Activated CD4-positive, alpha-beta T cell treated with anti-CD3 and anti-CD28 coated beads for 24 hours (primary cell): ENCODE measurements at places on chromosomes 1 and 21.

DNA sequence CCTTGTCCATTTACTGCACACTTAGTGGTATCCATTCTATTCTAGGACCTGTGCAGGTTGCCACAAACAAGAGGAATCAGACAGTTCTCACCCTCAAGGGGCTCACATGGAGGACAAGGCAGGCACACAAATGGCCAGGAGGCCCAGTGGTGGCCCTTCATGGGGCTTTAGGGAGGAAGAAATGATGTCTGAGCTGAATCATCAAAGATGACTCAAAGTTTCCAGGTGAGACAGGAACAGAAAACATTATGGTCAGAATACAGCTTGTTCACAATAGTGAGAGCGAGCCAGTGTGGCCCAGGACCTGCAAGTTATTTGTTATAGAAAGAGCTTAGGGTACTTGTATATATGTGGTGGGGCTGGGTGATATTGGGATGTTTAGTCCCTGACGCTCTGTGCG lies 26.4 kb downstream of the SHISAL2A start:
- no peak for DNase-seq

- DNase-seq: no peak
Observed at GRCh38 chr1:46157916-46158311, 17.0 kb upstream of the TSPAN1 start.

DNA sequence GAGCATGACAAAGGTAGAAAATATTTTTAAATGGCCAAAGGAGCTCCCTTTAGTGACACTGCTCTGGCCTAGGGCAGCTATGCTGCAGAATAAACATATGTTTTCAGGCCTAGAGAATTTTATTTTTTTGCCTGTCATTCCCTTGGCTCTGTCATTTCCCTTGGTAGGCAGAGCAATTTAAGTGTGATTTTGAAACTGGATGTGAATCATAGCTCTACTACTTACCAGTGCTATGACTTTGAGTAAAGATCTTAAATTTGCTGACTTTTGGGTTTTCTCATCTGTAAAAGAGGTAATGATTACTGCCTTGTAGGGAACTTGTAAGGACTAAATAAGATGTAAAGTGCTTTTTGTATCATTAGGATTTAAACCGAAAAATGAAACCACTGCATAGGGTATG lies 189.0 kb upstream of the ZRANB2 start:
- DNase-seq: no peak

GRCh38 chr1:15727424-15727823 lies 8.6 kb upstream of the SLC25A34 start:
- DNase-seq: no peak

DNA sequence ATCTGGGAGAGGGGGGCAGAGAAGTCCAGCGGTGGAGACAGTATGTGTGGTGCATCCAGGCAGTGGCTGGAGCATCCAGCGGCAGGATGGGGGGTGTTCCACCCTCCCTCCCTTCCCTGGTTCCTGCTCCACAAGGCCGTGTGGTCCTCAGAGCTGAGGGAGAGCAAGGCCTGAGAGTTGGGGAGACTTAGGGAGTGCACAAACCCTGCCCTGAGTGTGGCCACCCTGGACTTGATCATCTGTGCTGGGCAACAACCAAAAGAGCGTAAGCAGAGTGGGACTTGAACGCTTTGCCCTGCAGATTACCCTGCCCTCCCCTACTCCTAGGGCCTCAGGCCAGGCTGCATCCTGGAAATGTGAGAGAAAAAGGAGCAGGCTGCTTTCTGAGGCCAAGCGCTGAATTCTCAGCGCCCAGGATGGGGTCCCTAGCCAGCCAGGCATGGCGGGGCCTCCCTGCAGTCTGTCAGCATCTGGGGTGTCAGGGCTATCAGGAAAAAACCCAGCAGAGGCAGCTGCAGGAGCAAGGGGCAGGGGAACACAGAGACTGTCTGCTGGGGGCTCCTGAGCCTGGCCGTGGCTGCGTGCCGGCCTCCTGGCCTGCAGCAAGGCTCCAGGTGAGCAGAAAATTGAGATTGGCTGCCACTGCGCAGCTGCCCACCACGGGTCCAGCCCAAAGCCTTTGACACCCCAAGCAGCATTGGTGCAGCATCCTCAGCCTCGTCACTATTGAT lies 266.2 kb downstream of the NPHP4 start:
- DNase-seq: no peak

GRCh38 chr1:21955058-21955457 lies 17.9 kb upstream of the HSPG2 start:
- DNase-seq: no peak

- no peak for DNase-seq
Observed at GRCh38 chr1:65072845-65073244, 75.2 kb upstream of the AK4 start.

DNA sequence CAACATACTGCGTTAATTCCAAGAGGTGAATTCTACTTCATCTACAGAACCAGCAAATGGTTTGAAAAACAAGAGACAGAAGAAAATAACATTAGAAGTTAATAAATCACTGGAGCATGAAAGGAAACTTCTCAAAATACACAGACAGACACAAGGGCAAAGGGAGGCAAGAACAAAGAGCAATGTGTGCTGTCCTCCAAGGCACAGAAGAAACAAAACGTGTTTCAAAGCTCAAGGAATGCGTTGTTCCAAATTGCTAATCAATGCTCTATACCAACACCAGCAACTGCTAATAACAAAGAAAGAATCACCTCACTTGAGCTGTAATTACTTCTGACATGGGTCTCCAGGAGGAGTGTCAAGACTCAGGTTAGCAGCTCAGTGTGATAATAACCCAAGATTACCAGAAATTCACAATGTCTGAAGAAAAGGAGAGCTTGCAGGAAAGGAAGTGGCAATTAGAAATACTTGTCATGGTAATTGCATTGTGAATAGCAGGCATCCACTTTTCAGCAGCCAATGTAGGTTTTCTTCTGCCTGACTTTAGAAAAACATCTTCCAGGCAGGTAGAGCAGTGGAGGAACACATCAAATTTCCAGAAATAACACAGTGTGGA lies 175.4 kb downstream of the SEC16B start:
- DNase-seq: no peak

DNA sequence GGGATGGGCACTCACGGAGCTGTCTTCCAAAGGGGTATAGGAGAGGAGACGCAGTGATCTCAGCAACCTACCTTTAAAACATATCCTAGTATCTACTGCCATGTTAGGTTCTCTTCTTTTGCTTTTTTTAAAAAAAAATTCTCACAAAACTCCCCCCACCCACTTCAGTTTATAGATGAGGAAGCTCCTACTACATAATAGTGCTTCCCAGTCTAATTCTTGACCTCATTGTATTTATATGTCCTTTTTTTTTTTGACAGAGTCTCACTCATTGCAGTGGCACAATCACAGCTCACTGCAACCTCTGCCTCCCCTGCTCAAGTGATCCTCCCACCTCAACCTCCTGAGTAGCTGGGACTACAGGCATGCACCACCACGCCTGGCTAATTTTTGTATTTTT lies 99.9 kb downstream of the OSBPL9 start:
- no peak for DNase-seq

DNA sequence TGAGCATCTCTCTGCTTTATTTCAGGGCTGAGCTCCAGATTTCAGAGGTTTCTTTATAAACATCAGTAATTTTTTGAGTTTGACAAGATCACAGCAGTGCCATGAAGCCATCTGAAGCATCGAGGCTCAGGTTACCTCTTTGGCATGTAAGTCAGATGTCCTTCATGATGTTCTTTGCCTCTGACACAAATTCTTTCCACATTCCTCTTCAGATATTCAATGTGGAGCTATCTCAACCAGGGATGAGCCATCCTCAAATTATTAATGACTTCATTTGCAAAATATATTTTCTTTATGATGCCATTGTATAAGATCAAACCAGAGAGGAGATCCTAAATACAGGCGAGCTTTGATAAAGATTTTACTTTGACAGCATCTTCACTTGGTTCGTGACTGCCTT lies 256.7 kb downstream of the COL11A1 start:
- no peak for DNase-seq

- DNase-seq: no peak
Observed at GRCh38 chr1:109240158-109241152, 8.9 kb upstream of the CELSR2 start.

GRCh38 chr1:59601041-59601441 lies 213.7 kb upstream of the HOOK1 start:
- DNase-seq: no peak

DNA sequence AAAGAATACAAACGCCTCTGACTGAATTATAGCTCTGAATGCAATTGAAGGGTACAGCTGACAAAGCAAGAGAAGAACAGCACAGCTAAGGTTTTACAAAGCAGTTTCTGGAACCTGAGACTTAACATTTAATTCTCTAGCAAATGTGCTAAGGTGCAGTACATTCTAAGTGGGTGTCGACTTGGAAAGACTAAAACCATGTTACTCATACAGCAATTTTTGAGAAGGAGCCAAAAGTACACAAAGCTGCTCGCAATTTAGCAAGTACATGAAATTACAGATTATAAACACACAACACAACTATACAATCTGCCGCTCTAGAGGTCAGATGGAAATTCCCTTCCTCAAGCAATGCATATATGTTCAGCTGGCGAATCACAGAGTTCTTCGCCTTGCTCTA lies 121.9 kb downstream of the TIAM1 start:
- no peak for DNase-seq

- no peak for DNase-seq
Observed at GRCh38 chr21:32977216-32977615, 48.5 kb upstream of the OLIG2 start.

- DNase-seq: no peak
Observed at GRCh38 chr1:185775501-185775900, 41.3 kb downstream of the HMCN1 start.

GRCh38 chr1:25581764-25582163 lies 34.8 kb upstream of the MAN1C1 start:
- DNase-seq: no peak

DNA sequence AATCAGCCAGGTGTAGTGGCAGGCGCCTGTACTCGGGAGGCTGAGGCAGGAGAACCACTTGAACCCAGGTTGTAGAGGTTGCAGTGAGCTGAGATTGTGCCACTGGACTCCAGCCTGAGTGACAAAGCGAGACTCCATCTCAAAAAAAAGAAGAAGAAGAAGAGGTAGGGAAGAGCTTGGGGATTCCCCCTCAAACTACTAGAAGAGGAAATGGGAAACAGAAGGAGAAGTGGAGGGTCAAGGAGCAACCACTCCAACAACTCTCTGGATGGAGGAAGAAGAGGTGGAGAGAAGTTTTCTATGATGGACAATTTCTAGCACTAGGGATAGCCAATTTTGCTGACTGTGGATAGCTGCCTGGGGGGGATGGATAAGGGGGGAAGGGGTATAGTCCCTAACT lies 14.9 kb upstream of the SLAMF9 start:
- no peak for DNase-seq

- DNase-seq: no peak
Observed at GRCh38 chr1:21266119-21266774, 24.0 kb downstream of the ECE1 start.
